ENCODE measurements at places on chromosomes 11 and 22.
A peak's percentile ranks its signal among the peaks of the same experiment; 100 is the strongest.

- DNase-seq: no peak
Measured at GRCh38 chr11:91396236-91397133, 828.1 kb upstream of the FAT3 start.

DNA sequence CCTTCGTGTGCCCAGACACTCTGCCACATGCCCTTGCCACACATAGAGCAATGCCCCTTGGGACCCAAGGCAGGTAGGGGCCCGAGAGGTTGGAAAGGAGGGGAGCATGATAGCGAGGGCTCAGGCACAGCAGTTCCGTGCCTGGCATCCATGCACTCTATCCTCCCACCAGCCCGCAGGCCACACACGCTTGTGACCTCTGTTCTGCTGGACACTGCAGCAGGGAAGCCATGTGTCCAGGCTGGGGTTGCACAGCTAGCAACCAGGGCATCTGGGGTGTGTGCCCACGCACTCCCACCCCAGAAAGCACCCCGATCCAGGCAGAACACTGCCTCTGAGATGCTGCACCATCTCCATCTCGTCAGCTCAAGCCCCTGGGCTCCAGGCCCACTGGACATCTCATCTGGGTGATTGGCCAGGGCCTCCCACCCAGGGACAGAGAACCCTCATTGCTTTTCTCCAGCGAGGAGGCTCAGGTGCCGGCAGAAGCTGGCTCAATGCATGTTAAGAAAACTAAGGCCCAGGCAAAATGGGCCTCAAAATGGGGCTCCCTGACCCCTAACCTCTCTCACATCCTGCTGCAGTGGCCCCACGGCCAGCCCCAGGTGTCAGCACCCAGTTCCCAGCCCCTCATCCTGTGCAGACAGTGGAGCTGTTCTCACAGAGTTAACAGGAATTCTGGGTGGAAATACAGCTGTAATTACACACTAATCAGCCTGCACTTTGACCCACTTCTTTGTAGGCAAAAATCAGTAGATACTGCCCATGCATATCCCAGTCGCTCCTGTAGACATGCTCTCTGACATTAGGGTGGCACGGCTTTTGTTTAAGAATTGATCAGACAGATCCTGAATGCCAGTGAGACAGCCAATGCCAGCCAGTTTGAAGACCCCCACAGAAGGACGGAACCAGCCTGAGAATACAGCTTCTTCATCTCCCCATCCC is 173.9 kb upstream of the B3GAT1 start:
- no peak for DNase-seq

- no peak for DNase-seq
Measured at GRCh38 chr22:27546157-27546935, 255.2 kb downstream of the MN1 start.

DNA sequence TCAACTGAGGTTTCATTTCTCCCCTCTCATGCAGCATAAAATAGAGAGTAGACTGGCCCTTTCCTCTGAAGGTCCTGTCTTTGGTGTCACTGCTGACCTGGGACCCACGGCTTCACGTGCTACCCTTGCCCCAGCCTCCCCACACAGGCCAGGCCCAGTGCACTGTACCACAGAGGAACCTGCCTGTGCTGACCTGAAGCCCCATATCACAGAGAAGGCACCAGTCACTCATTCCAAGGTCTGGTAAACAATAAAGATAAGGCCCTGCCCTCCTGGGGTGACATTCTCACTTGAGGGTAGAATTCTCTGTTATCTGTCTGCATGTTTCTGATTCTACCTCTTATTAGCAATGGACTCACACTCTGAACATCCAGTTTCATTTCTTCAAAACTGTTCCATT is 51.3 kb downstream of the RPL27A start:
- no peak for DNase-seq

DNA sequence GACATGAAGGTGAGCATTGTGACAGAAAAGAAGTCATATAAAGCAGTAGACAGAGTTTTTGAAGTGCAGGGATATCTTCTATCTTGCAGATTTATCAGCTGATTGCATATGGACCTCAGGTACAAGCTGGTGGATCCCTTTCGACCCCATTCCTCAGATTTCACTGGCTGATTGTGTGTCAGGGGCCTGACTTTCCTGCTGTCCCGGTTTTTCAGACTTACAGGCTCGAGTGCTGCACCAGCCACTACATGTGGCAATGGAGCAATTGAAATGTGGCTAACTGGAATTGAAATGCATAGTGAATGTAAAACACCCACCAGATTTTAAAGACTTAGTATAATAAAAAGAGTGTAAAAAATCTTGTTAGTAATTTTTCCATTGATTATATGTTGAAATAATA is 50.3 kb downstream of the CLMP start:
- DNase-seq: peak; percentile 81

GRCh38 chr11:78993802-78994430 is 419.3 kb upstream of the NARS2 start:
- no peak for DNase-seq

DNA sequence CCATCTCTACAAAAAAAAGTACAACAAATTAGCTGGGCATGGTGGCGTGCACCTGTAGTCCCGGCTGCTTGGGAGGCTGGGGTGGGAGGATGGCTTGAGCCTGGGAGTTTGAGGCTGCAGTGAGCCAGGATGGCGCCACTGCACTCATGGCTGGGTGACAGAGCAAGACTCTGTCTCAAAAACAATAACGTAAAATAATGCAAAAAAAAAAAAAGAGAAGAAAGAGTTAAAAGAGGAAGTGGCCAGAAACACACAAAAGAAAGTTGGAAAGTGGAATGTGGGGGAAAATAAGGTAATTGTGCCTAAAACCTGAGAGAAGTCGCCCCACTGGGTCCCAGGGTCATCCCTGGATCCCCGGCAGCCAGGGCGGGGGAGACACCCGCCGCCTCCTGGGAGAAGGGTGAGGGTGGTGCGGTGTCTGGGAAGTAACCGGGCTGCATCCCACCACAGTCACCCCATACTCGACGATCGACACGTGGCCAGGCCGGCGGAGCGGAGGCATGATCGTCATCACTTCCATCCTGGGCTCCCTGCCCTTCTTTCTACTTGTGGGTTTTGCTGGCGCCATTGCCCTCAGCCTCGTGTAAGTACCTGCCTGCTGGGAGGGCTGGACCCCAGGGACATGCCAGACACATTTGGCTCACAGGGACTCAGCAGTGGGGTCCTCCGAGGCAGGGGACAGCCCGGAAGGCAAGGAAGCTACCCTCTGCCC is 8.1 kb downstream of the UPK3A start:
- DNase-seq: no peak

DNA sequence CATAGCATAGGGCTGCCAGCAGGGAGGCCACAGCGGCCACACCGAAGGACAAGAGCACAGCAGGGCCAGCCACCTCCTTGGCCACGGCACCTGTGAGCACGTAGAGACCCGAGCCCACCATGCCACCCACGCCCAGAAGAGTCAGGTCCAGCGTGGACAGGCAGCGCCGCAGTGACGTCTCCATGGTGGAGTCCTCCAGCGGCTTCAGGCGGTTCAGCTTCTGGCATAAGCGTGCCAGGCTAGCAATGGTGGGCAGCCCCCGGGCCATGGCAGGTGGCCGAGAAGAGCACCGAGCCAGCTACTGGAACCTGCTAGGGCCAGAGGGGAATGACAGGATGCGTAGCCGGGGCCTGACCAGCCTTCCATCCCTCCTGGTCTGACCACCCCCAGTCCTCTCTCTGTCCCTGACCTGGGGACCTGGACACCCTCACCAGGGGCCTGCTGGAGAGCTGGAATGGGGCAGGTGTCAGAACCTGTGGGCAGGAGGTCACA is 770 bp downstream of the SLC7A4 start:
- DNase-seq: no peak

- DNase-seq: no peak
Measured at GRCh38 chr22:50249341-50250248, 1.5 kb downstream of the HDAC10 start.

DNA sequence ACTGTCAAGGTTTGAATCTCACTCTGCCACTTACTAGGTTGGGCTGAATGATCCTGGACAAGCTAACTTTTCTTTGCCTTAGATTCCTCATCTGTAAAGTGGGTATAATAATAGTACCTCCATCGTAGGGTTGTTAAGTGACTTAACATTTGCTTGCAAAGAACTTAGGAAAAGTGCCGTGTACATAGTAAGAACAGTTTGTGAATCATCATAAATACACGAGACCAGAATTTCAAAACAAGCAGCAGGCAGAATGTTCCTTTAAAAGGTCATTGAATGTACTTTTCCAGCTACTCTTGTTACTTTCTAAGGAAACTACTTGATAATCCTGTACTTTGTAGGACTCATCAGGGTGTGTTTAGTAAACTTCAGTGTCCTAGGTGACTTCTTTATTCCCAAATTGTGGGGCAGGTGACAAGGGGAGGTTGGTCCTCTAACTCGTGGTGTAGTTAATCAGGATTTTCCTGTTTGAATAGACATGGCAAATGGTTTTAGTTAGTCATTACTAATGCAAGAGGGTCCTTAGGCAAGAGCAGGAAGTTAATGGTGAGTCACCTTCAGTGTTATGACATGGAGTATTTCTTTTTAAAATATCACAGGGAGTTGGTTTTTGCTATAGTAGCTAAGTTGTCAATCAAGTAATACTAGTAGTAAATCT is 67.9 kb downstream of the YAP1 start:
- no peak for DNase-seq

- no peak for DNase-seq
Measured at GRCh38 chr22:45631841-45632238, 39.8 kb upstream of the ATXN10 start.

GRCh38 chr11:66326261-66327111 is 9.6 kb upstream of the CD248 start:
- no peak for DNase-seq

Data from DMS79 treated with DMSO at 0.1 percent for 48 hours (cell line).